Fibroblast of upper back skin (primary cell): ENCODE measurements at places on chromosomes 6 and 20.
A peak's percentile ranks its signal among the peaks of the same experiment; 100 is the strongest.

DNA sequence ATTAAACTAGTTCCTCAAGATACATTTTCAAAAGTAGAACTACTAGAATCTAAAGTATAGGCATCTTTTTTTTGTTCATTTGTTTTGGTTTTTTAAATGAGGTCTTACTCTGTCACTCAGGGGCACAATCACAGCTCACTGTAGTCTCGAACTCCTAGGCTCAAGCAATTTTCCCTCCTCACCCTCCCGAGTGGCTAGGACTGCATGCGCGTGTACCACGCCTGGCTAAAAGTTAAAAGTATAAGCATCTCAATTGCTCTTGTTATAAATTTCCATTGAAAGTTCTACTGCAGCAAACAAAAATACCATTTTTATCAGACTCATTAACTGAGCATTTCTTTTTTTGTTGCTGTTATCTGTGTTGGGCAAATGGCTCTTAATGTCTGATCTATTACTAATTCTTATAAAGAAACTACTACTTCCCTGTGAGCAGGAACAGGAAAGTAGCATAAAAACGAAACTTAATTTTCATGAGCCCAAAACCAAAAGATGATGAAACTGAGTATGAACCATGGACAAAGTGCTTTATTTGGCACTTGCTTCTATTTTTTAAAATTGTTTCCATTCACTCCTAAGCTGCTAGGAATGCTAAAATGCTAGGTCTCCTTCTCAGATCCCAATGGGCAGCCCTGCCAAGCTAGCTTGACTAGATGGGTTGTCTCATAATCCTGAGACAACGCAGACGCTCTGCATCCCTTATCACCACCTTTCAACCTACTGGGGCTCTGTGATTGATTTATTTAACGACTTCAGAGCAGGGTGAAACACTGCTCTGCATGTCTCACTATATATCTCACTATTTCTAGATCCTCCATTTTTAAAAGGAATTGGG lies 36.9 kb downstream of the TRPC4AP start:
- DNase-seq = peak; percentile 47

GRCh38 chr6:131096786-131097185 lies 33.7 kb upstream of the EPB41L2 start:
- peak; percentile 17 for DNase-seq

DNA sequence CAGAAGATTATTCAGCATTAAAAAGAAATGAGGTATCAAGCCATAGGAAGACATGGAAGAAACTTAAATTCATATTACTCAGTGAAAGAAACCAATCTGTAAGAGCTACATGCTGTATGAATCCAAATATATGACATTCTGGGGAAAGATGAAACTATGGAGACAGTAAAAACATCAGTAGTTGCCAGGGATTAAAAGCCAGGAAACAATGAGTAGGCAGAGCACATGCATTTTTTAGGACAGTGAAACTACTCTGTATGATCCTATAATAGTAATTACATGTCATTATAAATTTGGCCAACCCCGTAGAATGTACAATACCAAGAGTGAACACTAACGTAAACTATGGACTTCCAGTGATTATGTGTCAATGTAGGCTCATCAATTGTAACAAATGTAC lies 92.8 kb upstream of the RNF217 start:
- peak; percentile 36 for DNase-seq

GRCh38 chr20:35290186-35290886 lies 1.9 kb downstream of the FAM83C start:
- no peak for DNase-seq

- no peak for DNase-seq
Measured at GRCh38 chr6:9610620-9611415, 804.1 kb downstream of the TFAP2A start.

DNA sequence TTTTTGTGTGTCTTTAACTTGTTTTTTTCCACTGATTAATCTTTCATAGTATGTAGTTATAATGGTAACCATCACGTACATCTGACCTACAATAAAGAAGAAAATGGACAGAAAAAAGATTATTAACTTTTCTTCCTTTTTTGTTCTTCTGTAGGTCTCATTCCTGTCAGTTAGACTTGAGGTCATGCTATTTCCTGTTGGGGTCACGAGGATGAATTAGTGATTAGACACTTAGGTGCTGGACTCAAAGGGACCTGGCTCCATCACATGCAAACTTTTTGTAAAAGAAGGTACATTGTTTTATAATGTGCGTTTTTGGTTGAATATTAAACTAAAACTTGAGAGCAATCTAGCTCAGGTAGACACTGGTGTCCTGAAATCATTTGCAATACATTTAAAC lies 14.8 kb downstream of the MARCKS start:
- DNase-seq = no peak

DNA sequence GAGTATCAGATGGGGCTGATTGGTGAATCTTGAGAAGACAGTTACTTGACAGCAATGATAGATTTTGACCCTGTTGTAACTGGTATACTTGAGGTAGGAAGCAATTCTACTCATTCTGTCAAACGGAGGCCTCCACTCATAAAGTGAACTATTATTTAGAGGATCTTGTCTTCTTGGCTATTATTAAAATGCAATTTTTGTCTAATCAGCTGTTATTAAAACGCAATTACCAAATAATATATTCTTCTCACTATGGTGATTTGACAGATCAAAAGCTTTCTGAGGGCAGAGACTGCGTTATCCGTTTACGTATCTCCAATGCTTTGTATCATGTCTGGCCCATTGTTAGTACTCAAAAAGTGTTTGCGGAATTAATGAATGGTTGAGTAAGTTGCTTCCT lies 120.7 kb downstream of the MACROD2 start:
- no peak for DNase-seq

DNA sequence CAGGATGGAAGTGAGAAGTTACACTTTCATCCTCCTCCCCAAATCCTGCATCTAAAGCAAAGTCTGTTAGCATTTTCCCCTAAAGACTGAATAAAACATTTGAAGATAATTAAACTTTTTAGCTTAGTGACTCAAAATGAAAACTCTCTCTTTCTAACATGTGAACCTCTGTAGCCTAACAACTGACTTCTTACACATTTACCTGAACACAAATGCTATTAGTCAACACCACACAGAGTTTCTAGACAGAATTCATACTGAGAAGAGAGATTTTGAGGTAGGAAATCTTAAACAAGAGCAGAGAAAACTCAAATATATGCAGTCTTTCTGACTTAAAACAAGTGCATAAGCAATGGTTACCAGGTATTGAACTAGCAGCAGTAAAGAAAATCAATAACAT lies 149.9 kb upstream of the SMLR1 start:
- no peak for DNase-seq

- DNase-seq = no peak
Measured at GRCh38 chr20:43361526-43361925, 96.2 kb upstream of the SRSF6 start.
